ENCODE measurements at places on chromosomes 5 and 9.
A peak's percentile ranks its signal among the peaks of the same experiment; 100 is the strongest.

GRCh38 chr9:111484572-111484894 lies 350 bp upstream of the ECPAS start:
- no peak for DNase-seq

DNA sequence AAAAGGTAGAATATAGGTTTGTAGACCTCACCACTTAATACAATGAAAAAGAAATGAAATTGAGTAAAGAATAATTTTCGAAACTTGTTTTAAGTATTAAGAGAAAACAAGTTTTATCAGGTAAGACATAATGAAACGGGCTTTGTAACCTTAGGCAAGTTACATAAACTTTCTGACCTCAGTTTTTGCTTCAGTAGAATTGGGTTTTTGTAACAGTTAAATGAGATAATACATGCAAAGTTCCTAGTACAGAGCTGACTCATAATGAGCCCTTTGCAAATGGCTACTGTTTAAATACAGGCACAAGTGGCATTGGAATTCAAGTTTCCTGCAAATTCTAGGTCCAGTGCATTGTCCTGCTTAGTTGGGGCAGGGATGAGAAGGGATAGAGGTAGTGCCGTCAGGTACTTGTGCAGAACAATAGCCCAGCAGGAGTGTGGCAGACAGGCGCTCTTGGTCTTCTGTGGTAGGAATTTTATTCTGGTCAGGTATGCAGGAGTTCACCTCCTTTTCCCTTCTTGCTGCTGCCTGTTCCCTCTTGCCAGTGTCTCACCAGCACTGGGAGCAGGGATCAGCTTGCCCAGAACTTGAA lies 203.8 kb downstream of the PBX3 start:
- DNase-seq, result no peak

GRCh38 chr9:127816362-127816725 lies 13.7 kb downstream of the FPGS start:
- DNase-seq, result no peak

- DNase-seq, result peak; percentile 71
Observed at GRCh38 chr9:114108016-114108833, 9.1 kb upstream of the KIF12 start.

GRCh38 chr5:82359272-82359671 lies 81.1 kb upstream of the RPS23 start:
- no peak for DNase-seq

GRCh38 chr5:80146046-80146445 lies 109.8 kb downstream of the SERINC5 start:
- DNase-seq, result no peak

- no peak for DNase-seq
Observed at GRCh38 chr5:544675-545355, 20.6 kb upstream of the SLC9A3 start.

DNA sequence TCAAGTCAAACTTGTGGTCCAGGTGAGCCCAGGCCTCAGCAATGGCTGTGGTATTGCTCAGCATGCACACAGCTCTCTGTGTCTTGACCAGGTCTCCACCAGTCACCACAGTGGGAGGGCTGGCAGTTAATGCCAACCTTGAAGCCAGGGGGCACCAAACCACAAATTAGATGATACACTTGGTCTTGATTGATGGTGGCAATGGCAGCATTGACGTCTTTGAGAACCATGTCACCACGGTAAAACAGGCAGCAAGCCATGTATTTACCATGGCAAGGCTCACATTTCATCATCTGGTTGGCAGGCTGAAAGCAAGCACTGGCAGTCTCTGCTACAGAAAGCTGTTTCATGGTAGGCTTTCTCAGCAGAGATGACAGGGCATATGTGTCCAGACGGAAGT lies 40.0 kb downstream of the NIM1K start:
- peak; percentile 2 for DNase-seq

- no peak for DNase-seq
Observed at GRCh38 chr5:61790678-61791077, 458.6 kb downstream of the ZSWIM6 start.

DNA sequence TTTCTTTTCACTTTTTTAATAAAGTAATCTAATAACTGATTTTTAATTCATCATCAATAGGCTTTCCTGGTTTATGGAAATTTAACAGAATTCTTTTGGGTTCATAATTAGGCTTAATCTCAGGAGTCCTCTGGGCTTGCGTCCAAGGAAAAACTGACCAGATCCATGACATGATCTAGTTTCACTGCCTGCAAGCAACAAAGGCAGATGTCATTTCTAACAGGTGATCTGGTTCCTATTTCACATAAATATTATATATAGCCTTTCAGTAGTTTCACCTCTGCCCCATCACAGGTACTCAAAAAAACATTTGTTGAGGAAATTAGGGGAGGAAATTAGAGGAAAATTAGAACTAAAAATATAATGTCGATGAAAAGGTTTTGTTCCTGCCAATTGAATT lies 126.4 kb downstream of the FBXL17 start:
- DNase-seq, result no peak

- DNase-seq, result no peak
Observed at GRCh38 chr5:30152431-30152830, 1041.1 kb upstream of the CDH6 start.

DNA sequence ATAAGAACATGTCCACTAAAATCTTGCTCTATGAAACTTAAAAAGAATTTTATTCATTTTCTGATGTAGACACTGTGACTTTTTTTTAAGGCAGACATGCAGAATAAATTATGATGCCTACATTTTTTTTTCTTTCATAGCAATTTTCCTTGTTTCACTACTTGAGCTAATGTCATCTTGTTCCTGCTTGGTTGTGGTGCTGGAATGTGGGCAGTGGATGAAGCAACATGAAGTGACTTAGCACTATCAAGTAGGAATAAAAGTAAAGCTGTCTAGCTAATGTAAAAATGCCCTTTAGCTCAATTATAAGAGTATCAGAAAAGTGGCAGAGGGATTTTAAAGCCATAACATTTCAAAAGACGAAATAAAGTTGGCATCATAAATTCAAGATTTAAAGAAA lies 191.0 kb downstream of the ADAMTS6 start:
- DNase-seq, result no peak
